ENCODE measurements at places on chromosomes 2 and 18.

- ATAC-seq = no peak
Observed at GRCh38 chr18:45284174-45284573, 331.1 kb upstream of the SLC14A2 start.

- peak; percentile 36 for ATAC-seq
Observed at GRCh38 chr2:27296481-27296880, 11.8 kb downstream of the UCN start.

GRCh38 chr18:79485788-79486355 is 90.1 kb downstream of the NFATC1 start:
- ATAC-seq = no peak

DNA sequence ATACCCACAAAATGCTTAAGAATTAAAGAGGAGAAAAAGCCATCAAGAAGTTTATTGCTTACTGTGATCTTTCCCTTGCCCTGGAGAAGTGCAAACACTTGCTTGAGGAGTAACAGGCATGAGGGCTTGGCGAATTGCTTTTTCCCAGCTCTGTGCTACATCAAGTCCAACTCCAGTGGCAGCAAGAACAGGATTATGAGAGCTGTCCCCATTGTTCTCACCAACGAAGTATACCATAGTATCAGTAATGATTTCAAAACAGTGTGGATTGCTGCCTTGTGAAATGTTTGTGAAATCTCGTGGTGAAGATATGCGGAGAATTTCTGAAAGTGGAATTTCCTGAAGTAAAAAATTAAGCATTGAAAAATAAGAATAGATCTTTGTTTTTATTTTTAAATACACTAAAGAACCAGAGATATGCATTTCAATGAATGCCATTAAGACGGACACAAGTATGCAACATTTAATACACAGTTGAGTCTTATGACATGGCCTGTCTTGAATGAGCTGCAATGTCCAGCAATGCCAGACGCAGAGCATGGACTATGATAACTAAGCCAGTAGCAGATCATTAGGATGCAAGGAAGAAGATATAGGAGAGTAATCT is 43.0 kb downstream of the NDUFAF7 start:
- ATAC-seq = no peak

DNA sequence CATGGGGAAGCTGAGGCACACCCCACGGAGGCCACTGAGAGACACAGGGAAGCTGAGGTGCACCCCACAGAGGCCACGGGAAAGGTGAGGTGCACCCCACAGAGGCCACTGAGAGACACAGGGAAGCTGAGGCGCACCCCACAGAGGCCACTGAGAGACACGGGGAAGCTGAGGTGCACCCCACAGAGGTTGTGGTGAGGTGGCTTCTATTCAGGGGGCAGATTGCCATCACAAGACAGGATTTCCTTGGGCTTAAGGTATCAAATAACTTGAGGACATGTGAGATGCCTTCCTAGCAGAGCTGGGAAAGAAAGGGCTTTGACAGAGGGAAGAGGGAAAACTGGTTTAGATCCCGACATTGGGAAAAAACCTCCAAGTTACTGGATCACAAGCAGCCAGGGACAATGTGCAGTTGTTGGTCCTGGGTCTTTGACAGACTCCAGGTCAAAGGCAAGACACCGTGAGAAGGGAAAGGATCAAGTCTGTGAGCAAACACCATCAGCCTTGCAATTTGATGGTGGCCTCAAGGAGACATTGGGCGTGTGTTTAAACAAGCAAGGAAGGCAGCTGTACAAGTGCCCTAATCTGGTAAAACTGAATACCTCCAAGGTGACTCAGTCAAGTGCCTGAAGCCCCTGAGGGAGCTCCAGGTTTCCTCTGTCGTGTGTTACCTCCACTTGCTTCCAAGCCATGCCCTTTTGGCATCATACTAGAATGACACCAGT is 133.2 kb upstream of the EPAS1 start:
- no peak for ATAC-seq

DNA sequence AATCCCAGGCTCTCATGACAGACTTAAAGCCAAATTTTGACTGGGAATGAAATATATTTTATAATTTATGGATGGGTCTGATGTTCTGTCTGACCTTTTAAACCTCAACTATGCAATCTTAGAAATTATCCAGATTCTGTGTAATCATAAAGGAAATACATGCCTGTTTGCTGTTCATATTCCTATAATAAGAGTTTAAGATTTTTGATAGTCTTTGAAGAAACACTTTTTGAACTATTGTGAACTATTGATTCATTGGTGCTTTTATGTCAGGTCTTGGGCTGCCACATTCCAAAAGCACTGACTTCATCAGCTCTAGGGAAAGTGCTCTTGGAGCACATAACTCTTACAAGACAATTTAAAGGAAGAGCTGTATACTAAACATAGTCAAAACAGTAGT is 64.2 kb downstream of the CCDC150 start:
- ATAC-seq = no peak

- ATAC-seq = no peak
Observed at GRCh38 chr2:111227716-111228141, 107.0 kb downstream of the BCL2L11 start.

- ATAC-seq = no peak
Observed at GRCh38 chr2:83970217-83970929, 488.7 kb downstream of the SUCLG1 start.

GRCh38 chr2:85748985-85749875 is 4.6 kb upstream of the ATOH8 start:
- ATAC-seq = peak; percentile 63

DNA sequence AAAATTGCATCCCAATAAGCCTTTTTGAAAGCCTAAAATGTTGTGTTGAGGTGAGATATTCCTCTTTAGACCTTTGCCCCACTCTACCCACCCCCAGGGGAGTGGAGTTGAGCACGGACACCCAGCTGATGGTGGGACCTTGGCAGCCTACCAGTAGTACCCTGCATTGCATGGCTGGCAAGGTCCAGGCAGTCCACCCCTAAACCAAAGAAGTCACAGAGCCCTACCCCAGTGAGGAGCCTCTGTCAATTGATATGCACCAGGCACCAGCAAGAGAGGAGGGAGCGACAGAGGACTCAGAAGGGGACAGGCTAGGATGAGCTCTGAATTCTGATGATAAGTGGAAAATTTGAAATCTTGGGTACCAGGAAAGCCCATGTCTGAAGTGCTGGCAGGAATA is 38.6 kb downstream of the MARCO start:
- no peak for ATAC-seq

DNA sequence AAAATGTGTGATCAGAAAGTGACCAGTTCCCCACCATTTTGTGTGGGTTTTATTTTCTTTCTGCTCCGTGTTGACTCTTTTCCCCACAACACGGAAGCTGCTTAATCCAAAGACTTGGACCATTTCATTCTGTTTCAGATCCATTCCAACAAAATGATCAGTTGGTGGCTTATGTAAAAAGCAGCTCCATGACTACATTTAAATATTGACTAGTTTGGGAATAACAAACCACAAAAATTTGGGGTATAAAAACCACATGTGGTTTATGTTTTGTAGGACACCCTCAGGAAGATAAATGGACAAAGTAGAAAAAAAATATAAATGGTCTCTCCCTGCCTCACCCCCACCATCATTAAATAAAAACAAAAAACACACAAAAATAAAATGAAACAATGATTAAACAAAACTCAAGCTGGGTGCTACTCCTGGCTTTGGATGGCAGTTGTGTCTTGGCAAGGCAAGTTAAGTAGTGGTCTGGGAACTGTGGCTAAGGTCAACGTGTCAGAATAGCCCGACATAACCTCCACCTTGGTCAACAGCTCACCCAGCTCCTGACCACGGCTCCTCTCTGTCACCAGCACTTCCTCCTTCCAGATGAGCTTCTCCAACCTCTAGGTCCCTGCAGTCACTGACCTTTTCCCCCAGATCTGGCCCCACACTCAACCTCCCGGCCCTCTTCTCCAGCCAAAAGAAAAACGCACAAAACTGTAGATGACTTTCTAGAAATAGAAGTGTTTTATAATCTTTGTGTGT is 12.8 kb upstream of the WIPF1 start:
- no peak for ATAC-seq

GRCh38 chr18:36658611-36659010 is 170.2 kb downstream of the TPGS2 start:
- no peak for ATAC-seq

DNA sequence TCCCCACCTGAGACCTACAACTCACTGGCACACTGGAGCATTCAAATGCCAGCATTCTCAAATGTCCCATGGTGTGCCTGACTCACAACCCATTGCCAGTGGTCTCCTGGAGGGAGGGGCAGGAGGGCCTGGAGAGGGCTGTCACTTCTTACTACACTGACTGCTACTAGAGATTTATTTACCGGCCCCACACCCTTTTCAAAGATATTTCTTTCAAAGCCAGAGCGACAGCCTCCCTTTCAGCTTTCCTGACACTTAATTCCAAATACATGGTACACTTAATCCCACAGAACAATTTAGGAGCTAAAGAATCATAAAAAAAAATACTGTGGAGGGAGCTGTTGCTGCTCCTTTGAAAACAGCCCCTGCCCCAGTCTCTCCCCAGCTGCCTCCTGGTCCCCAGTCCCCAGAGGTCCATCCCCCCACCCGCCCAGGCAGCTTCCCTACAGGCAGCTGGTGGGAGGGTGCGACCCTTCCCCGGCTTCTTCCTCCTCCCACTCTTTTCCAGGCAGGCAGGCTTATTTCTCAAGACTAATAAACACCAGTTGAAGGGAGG is 129.1 kb upstream of the SMAD2 start:
- ATAC-seq = peak; percentile 48

DNA sequence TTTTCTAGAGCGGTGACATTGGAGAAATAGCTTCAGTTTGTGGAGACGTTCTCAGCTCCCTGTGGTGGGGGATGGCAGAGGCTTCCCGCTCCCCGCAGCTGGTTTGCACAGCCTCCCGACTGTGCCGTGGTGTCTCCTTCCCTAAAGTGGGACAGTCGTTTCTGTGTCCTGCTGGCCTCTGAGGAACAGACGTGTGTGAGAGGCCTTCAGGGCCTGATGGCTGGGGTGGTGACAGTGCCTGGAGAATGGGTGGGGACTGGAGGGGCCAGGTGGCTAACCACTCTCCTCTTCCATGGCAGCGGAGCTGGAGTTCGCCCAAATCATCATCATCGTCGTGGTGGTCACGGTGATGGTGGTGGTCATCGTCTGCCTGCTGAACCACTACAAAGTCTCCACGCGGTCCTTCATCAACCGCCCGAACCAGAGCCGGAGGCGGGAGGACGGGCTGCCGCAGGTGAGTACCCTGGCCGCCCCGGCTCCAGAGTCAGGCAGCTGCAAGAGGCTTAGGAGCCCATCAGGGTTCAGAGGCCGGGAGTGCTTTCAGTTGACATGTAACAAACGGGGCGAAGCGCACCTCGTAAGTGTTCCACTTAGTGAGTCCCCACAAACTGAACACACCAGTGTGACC is 105.4 kb downstream of the FAM210A start:
- no peak for ATAC-seq

DNA sequence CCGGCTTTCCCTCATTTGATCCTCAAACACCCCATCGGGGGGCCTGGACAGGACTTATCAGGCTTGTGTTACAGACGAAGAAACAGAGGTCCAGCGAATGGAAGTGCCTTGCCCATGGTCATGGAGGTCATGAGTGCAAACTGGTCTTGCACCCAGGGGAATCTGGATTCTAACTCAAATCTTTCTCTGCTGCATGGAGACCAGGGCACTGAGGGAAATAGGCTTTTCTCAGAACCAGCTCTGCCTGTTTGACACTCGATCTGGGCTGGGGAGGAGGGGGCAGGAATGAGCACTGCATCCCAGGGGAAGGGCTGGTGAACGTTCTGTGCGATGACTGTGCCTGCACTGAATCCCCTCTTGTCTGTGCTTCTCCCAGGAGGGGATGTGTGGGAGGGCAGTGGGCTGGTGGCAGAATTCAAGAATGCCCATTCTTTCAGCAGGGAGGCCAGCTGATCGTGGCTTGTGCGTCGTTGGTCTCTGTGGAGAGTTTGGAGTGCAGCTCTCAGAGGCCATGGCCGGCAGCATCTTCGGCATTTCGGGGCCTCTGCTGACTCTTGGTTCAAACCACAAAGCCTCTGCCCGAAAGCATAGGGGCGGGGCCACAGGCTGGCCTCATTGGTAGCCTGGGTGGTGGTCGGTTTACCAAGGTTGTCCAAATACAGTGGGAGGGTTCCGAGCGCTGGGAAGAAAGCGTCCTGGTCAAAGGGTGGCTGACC is 171.6 kb downstream of the DDX1 start:
- ATAC-seq = no peak

DNA sequence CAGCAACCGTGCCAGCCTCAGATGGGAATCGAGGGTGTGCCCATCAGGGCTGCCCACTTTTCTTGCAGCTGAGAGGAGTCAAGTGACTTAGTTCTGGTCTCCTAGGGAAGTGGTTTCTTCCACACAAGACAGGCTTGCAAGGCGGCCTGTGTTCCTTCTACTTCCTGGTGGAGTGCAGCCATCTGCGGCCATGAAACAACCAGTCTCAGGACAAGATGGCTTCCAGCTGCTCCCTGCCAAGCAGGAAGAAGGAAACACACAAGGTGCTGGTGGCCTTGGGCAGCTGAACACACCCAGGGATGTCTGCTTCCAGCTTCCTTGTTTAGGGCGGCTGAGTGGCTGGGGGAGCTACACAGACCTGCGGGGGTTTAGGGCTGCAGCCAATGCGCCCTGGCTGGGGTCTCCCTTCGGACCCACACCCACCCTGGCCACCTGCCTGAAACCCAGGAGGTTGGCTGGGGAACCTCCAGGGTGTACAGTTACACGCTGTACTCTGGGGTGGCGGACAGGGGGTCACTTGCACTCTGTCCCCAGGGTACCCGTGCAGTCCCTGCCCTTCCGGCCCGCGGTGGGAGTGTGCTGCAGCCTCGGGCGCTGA is 34.7 kb downstream of the PTPN18 start:
- peak; percentile 11 for ATAC-seq

GRCh38 chr2:141482697-141483096 is 648.1 kb downstream of the LRP1B start:
- no peak for ATAC-seq

GRCh38 chr2:151478011-151478410 is 68.3 kb downstream of the RIF1 start:
- no peak for ATAC-seq

DNA sequence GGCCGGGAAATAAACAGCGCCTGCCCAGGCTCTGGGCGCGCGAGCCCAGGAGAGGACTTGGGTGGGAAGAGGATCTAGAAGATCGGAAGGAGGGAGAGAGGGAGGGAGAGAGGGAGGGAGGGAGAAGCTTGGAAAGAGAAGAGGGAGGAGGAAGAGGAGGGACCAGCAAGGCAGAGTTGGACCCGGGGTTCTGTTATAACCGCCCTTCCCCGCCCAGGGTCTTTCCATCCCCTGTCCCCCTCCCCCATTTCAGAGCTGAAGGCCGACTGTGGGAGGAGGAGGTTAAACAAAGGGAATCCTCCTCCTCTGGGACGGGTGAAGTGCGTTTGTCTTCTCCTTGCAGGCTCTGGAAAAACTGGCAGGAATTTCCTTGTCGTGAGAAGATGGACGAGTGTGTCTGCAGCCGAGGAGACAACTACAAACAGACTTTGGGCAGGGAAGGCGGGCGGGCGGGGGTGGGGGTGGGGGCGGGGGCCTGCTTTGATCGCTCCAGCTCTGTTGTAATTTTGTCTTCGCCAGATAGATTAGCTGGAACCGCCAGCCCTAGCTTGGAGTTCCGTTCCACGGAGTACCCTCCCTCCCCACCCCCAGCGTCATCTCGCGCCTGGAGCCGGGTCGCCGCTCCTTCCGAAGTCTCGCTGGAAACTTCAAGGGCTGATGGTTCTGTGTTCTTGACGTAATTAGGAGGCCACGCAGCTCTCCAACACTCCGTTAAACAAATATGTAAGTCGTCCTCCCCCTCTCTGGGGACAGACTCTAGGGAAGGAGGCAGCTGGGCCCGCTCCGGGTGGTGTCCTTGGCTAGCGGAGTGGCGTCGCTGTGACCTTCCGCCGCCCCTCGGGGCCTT is 6.4 kb upstream of the SP9 start:
- no peak for ATAC-seq
